NK-92 treated with Interleukin-12 subunit alpha and Interleukin-12 subunit beta, amount 100 ng/mL, for 24 hours (cell line): ENCODE measurements at places on chromosomes 7 and 10.

DNA sequence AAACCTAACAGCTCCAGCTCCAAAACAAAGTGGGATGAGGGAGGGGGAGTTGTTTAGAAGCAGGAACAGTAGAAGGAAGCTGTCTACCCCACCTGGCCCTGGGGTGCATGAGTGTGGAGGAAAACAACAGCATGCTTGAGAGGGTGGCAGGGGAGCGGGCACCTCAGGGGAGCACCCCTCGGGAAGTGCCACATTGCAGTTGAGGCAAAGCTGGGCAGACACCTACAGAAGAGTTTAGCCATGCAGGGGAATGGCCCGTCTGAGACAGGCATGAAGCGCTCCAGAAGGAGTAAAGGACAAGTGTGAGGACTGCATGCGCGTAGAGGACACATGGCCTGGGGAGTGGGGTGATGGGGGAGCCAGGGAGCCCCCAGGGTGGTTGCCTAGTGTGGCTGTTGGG lies 18.1 kb downstream of the CHAT start:
- DNase-seq = no peak

DNA sequence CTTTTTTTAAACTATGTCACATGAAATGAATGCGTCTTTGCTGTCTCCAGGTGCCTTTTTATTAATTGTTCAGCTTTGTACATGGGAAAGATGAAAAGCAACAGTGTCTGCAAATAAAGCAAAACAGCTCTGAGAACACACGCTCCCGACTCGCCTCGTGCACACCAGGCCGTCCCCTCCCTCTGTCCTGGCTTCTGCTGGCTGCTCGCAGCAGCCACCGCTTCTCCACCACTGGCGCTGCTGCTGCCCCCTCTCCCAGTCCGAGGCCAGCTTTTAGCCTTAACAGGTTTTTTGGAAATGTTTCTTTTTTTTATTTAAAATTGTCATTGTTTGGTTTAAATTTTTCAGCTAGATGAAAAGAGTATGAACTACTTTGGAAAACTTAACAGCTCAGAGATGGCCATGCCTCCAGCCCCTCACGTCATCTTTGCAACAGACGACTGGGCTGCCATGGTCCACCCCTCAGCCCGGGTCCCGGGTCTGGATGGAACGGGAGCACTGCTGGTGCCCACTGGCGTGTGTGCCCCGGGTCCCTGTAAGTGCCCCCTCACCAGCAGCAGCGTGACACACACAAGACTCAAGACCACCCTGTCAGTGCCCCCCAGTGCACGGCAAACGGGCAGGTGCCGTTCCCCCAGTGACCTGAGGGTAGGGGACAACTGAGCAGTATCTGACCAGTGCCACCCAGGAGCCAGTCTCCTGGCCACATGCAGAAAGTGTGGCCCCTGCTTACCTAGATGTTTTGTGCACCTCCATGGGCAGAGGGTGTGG lies 415.6 kb upstream of the FOXK1 start:
- no peak for DNase-seq

GRCh38 chr7:45484094-45484493 lies 90.1 kb upstream of the ADCY1 start:
- no peak for DNase-seq

GRCh38 chr7:36036590-36036989 lies 116.5 kb upstream of the EEPD1 start:
- no peak for DNase-seq

DNA sequence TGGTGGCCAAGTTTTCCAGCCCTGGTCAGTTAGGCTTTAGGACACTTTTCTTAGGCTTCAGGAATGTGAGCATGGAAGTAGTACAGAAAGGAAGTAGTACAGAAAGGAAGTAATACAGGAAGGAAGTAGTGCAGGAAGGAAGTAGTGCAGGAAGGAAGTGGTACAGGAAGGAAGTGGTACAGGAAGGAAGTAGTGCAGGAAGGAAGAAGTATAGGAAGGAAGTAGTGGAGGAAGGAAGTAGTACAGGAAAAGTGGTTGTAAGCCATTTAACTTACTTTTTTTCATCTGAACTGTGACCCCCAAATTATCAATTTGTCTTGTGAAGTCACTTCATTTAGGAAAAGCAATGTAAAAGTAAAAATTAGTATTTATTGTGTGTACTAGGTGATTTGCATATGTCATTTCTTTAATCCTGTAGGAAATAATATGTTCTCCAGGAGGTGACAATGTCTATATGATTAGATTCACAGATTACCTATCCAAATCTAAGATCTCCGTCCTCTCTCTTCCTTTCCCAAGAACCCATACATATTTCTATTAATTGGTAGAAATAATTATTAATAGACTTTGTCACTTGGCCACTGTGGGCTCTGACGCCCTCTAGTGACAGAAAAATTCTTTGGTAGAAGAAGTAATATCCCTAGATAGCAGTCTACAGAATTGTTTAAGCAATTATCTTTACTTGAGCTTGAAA lies 3.9 kb upstream of the FAS start:
- DNase-seq = no peak

DNA sequence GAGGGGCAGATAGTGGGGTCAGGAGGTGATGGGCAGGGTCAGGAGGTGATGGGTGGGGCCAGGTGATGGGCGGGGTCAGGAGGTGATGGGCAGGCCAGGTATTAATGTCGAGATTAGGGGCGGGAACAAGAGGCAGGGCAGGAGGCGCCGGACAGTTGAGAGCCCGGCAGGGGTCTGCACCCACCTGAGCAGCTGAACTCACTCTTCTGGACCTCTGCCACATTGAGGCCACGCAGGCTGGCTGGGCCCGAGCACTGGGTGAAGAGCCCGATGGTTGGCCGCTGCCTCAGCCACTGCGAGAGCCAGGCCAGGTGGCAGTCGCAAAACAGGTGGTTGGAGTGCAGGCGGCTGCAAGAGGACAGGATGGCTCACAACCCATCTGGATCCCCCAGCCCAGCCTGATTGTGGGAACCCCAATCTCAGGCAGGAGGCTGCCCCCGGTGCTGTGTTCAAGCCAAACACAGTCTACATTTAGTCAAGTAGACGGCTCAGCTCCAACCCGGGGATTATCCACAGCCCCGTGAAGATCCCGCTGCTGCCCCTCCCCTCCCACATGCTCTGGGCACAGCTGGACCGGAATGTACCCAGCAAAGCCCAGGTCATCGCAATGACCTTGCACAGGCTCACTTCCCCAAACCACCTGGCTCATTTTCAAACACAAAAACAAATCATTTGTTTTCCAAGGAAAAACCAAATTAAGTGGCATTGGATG lies 122.3 kb downstream of the SLIT1 start:
- no peak for DNase-seq

GRCh38 chr7:43201912-43202311 lies 89.5 kb downstream of the HECW1 start:
- no peak for DNase-seq

DNA sequence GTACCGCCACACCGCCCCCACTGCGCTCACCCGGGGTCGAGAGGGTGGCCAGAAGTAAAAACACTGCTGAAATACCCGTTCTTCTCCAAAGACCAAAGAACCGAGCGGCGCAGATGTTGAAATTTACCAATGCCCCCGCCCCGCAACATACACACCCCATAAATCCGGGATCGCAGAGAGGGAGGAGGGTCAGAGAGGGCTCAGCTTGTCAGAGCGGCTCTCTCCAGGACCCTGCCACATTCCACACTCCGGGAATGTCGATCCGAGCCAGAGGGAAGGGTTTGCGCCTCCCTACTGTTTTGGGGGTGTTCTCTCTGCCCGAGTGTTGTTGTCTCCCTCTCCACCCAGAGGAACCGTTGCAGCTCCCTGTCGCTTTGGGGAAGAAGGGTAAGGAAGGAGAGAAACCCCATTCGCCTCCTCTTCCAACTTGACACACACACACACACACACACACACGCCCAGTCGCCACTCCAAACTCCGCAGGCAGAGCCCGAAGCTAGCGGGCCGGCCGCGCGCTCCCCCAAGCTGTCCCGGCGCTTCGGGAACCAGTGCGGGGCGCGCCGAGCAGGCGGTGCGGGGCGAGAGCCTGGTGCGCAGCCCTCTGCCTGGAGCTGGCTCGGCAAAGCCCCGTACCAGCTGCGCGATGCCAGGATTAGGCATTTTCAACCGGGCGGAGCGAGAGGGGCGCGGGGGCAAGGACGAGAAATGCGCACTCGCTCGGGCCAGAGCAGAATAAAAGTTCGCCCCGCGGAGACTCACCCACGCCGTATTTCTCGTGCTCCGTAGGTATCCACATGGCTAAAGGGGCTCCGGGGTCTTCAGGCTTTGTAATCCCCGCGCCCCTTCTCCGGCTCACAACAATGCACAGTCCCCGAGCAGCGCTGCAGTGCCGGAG lies 609 bp downstream of the DOCK4 start:
- peak; percentile 14 for DNase-seq

GRCh38 chr10:122281018-122281626 lies 10.0 kb downstream of the BTBD16 start:
- no peak for DNase-seq

DNA sequence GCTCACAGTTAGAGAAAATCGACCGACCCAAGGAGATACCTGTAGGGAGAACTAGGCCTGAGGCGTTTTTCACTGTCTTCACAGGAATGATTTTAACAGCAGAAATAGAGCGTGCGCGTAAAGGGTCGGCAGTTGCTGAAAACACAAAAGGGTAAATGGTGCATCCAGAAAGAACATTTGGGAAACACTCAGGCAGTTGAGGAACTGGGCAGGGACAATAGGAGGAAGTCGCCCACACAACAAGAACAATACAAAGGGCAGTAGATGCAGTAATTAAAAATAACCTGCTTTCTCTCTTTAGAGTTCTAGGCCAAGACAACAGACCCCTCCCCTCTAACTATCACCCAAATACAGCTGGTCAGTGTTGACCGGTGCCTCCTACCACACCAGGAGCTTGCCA lies 126.6 kb downstream of the SORBS1 start:
- DNase-seq = no peak

- DNase-seq = no peak
Measured at GRCh38 chr7:7696458-7697119, 21.8 kb downstream of the RPA3 start.
